Stimulated activated CD4-positive, alpha-beta T cell treated with anti-CD3 and anti-CD28 coated beads, Interleukin-2, amount 100 ng/mL, for 48 hours (primary cell): ENCODE measurements at places on chromosomes 5 and 9.

- DNase-seq, result no peak
These were observed 358.5 kb downstream of the YTHDC2 start for GRCh38 chr5:113871972-113872371.

- no peak for DNase-seq
These were observed 59.8 kb downstream of the SH3TC2 start for GRCh38 chr5:149002761-149003689.

DNA sequence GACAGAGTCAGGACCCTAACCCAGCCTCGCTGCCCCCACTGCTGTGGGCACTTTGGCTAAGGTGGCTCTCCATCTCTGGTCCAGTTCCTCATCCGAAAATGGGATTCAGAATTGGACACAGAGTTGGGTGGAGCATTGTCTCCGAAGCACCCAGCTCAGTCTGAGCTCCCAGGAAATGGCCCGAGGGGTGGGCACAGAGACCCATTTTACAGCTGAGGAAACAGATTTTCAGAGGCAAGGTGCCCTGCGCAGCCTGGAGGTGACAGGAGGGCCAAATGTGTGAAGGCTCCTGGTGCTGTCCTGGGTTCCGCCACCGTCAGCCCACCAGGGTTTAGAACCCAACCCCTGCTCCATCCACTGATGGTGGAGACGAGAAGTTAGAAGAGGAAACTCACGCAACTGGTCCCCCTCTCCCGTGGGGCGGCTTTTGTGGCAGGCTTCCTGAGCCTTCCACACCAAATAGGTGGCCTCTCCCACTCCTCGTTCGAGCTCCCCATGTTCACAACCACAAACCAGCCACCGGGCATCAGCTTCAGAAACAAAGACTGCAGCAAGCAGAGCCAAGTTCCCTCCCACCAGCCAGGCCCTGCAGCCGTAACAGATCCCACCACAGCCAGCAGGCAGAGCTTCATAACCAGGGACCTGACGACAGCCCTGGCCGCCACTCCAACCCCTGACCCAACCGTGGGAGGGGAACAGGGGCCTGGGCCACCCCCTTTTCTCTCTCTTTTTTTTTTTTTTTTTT lies 90.9 kb upstream of the LMX1B start:
- DNase-seq, result no peak

- no peak for DNase-seq
These were observed 64.8 kb downstream of the HMCN2 start for GRCh38 chr9:130330202-130330862.

DNA sequence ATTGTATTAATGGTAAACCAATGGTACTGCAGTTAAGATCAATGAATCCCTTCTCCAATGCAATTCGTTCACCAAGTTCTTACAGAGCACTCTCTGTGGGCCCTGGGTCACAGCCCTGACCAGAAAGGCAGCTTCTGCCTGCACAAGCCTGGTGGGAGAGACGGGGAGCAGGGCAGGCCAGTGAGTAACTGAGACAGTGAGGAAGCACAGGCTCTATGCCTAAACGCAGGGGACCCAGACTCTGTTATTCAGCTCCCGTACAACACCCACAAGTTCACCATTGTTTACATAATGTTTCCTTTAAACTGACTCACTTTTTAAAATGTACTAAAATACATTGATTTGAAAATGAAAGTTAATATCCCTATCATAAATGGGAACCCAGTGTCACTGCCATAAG lies 40.5 kb upstream of the CTSL start:
- no peak for DNase-seq

DNA sequence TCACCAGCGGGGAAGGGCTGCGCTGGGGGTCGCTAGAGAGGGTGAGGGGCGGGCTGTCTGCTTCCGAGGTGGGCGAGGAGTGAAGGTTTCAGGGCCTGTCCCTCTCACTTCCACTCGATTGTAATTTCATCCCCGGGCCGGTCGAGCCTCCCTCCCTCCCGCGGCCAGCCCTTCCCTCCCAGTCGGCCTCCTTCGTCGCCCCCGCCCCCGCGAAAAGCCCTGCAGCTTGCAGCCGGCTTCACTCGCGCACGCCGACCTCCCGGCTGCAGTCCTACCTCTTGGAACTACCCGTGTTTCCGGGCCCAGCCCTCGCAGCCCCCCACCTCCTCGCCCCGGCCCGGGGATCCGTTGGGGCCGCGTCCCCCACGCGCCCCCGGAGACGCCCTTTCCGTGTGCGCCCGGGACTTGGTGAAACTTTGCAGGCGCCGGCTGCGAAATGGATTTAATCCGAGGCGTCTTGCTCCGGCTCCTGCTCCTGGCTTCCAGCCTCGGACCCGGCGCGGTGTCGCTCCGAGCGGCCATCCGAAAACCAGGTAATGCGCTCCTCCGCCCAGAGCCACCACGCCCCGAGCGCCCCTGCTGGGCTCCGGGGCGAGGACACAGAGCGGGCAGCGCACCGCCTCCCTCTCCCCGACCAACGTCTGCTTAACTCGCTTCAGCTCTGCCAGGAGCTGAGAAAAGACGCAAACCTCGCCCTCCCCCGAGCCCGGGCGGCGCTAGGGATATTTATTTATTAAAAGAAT lies at the start of gene EGFLAM:
TSS of gene EGFLAM (plus strand) at position 241 of the 743 bp plus-strand sequence. CDS start at position 437, 196 bp downstream.
- DNase-seq, result no peak

- DNase-seq, result peak; percentile 7
These were observed 26.7 kb downstream of the NDUFS6 start for GRCh38 chr5:1827886-1828397.

DNA sequence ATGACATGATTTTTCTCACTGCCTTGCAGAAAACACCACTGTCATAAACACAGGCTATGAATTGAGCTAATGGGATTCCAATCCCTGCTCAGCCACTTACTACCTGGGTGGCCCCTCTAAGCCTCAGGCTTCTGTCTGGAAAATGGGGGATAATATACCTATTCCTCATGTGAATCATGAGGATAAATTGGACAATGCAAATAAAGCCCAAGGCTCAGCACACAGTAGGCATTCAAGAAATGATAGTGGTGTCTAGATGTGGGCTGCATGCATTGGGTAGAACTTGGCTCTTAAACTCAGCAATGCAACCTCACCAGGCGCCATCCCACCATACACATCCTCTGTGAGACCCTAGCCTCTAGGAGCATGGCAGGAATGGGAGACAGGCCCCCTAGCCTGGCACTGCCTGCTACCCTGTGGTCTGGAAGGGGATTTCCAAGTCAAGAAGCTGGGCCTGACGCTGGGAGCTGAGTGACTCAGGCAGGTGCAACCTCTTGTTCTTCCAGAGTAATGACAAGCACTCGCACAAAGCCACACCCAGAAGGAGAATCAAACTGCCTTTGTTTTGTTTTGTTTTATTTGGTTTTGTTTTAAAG lies 2.3 kb upstream of the TNIP1 start:
- DNase-seq, result peak; percentile 58

DNA sequence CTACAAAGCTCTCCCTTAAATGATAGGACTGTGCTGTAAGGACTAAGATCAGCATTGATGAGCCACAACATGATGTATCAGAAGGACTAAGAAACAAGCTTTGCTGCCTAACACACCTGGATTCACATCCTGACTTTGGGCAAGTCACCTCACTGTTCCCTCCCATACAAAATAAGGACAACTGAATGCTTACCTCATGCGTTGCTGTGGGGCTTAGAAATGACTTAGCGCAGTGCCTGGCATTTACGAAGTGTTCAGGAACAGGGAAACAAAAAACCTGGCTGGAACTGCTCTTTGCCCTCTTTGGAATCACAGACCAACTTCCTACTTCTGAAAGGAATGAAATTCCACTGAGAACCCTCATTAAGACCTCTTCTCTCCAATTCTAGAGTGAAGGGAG lies 113.7 kb downstream of the BAAT start:
- DNase-seq, result no peak

- no peak for DNase-seq
These were observed 242.1 kb downstream of the ZNF608 start for GRCh38 chr5:124504081-124504916.

DNA sequence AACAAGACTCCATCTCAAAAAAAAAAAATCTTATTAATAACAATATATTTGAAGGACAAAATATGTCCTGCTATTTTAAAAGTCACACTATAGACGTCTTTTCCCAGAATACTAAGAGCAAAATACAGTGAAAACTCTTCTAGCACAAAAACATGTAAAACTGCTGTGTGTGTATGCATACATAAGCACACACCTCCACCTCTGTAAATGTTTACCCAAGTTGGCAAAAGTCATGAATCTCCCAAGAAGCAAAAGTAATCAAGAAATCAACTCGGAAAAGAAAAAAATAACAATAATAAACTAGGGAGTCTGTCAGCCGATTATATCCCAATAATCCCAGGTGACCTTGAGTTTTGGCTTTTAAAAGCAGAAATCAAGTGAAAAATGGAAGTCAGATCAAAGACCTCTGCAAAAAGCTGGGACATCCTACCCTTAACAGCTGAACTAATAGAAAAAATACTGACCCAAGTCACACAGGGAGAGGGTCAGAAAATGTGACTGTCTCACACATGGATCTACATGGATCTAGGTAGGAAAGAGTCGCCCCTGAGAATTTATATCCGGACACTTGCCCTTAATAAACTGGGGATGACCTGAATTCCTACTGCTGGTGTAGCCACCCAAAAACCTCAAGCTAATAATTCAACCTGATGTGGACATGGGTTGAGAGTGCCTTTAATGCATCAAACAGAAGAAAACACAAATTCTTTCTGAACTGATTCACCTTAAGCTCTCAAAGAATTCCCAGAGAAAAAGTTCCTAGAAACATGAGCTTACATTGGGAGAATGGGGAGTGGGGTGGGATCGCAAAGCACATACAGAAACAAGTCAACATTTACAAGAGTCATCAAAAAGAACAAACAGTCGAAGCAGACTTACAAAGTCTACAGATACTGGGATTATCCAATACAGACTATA lies 29.9 kb downstream of the LPAR1 start:
- no peak for DNase-seq

- no peak for DNase-seq
These were observed 168.6 kb downstream of the MACROH2A1 start for GRCh38 chr5:135230251-135230925.

DNA sequence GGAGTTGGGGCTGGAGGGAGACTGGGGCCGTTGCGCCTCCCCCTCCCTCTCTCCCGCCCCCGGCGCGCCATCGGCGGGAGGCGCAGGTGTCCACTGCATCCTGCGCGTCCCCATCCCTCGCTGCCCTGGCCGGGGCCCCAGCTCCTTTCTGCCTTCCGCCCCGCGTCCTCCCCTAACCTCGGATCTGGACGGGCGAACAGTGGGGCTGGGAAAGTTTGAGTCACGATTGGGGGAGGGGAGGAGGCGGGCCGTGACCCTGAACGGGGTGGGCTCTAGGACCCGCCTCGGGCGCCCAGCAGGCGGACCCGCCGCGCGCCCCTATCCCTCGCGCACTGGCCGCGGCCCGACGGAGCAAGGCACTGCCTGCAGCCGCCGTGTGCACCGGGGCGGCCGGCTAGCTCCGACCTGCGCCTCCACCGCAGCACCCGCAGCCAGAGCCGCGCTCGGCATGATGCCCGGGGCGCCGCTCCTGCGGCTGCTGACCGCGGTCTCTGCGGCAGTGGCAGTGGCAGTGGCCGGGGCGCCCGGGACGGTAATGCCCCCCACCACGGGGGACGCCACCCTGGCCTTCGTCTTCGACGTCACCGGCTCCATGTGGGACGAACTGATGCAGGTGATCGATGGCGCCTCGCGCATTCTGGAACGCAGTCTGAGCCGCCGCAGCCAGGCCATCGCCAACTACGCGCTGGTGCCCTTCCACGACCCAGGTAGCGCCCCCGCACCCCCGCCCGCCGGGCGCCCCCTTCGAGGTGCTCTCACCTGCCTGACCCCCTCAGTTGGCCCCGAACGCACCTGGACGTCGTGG lies at the start of gene HMCN2:
TSS of gene HMCN2 (plus strand) at position 330 of the 805 bp plus-strand sequence. CDS start at position 449, 119 bp downstream.
- DNase-seq, result no peak

- DNase-seq, result peak; percentile 40
These were observed 95.8 kb upstream of the KLF9 start for GRCh38 chr9:70510157-70510770.

GRCh38 chr9:77752554-77752953 lies 104.4 kb upstream of the GNA14 start:
- DNase-seq, result no peak

DNA sequence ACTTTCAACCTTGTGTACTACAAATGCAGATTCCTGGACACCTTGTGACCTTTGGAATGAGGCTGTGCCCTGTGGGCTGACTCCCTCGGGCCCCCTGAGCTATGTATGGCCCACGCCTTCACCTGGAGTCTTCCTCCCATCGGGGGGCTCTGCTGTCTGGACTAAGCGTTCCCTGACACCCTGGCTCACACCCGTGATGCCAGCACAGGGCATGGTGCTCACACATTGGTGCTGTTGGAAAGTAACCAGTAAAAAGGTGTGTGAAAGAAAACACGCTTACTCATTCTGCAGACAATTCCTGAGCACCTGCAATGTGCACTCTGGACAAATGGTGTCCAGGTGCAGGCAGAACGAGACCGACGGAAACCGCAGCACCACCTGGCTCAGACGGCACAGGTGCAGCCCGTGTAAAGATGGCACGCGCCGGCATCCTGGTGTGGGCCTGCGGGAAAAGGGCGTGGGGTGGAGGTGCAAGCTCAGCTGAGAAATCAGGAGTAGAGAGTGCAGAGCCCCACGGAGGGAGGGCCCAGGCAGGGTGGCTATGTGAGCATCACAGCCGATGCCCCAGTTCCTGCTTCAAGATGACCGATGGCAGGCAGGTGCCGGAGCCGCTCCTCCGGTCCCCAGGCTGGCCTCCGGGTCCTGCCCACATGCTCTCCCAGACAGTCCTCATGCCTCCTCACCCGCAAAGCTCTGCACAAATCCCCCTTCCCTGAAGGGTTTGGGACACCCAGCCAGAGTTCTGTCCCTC lies 11.0 kb downstream of the LPCAT1 start:
- DNase-seq, result no peak

GRCh38 chr9:111955048-111955447 lies 58.4 kb downstream of the UGCG start:
- DNase-seq, result no peak

DNA sequence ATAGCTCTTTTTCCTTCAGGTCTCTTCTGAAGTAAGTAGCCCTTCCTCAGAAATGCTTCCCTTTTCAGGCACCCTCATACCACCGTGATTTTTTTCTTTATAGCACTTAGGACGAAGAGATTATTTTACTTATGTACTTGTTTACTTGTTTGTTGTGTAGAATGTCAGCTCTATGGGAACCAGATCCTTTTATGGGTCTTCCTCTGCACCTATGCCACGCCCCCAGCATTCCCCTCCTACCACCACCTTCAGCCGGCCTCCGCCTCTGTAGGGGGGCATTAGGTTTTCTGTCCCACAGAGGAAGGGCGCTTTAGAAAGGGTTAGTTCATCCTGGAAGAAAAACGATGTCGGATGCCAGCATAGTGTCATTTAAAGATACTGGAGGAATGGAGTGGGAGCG lies 1.8 kb downstream of the CDKN2B-AS1 start:
- DNase-seq, result no peak

- no peak for DNase-seq
These were observed 14.9 kb downstream of the DNLZ start for GRCh38 chr9:136348691-136349090.

GRCh38 chr5:40834391-40834848 lies 602 bp downstream of the RPL37 start:
- DNase-seq, result no peak

GRCh38 chr5:6576861-6577501 lies 55.9 kb downstream of the NSUN2 start:
- peak; percentile 17 for DNase-seq

GRCh38 chr9:104087894-104088293 lies 6.2 kb upstream of the SMC2 start:
- no peak for DNase-seq
